ENCODE measurements at places on chromosomes 6 and 20.

- no peak for DNase-seq
Measured at GRCh38 chr6:132715204-132715603, 1.3 kb upstream of the VNN1 start.

GRCh38 chr6:55449225-55449624, 122.0 kb downstream of the GFRAL start:
- DNase-seq, result no peak

DNA sequence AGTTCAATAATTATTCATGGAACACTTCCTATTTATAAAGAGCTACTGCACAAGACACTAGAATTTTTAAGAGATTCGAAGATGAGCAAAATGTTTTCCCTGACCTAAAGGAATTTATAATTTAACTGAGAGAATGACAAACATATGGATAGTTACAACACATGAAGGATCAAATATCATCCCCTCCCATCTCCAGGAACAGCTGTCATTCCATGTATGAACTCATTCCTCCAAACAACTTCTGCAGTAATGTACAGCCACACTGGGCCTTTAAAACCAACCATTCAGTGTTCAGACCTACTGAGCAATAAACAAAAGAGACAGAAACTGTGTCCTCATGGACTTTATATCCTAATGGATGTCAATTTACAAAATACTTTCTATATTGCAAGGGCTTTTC, 87.8 kb downstream of the KIF16B start:
- DNase-seq, result no peak

- DNase-seq, result no peak
Measured at GRCh38 chr6:37699138-37699766, 1.6 kb upstream of the MDGA1 start.

DNA sequence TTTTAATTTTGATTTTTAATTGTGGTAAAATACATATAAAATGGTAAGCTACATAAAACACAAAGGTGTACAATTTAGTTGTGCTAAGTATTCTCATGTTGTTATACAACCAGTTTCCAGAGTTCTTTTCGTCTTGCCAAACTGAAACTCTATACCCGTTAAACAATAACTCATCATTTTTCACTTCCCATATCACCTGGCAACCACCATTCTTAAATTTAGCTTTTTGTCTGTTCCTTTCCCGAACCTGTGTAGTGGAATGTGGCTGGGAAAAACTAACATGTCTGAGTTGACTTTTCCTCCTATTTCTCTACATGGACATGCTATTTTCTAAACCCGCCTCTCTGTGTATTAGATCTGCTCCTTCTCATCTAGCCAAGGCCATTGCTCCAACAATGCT, 27.6 kb downstream of the RPRD1B start:
- no peak for DNase-seq

GRCh38 chr6:113599444-113599843, 257.7 kb upstream of the MARCKS start:
- DNase-seq, result no peak

GRCh38 chr20:58658760-58659159, 7.7 kb downstream of the STX16 start:
- DNase-seq, result no peak

DNA sequence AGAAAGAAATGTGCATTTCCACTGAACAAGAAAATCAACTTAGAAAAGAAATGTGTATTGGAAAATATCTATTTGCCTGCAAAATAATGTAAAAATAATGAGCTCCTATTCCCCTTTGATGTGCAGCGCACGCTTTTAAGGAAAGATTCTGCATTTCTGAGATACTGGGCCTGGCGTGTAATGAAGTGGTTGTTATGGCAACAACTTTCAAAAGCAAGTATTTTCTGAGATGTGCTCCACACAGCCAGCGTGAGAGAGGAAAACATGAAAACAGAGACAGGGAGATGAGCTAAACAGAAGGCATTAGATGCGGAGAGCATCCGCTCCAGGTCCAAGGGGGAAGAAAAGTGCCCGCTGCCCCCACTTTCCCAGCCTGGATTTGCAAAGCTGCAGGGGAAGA, 39.1 kb upstream of the GTSF1L start:
- DNase-seq, result no peak

GRCh38 chr20:25299806-25300205, 51.9 kb downstream of the PYGB start:
- no peak for DNase-seq

DNA sequence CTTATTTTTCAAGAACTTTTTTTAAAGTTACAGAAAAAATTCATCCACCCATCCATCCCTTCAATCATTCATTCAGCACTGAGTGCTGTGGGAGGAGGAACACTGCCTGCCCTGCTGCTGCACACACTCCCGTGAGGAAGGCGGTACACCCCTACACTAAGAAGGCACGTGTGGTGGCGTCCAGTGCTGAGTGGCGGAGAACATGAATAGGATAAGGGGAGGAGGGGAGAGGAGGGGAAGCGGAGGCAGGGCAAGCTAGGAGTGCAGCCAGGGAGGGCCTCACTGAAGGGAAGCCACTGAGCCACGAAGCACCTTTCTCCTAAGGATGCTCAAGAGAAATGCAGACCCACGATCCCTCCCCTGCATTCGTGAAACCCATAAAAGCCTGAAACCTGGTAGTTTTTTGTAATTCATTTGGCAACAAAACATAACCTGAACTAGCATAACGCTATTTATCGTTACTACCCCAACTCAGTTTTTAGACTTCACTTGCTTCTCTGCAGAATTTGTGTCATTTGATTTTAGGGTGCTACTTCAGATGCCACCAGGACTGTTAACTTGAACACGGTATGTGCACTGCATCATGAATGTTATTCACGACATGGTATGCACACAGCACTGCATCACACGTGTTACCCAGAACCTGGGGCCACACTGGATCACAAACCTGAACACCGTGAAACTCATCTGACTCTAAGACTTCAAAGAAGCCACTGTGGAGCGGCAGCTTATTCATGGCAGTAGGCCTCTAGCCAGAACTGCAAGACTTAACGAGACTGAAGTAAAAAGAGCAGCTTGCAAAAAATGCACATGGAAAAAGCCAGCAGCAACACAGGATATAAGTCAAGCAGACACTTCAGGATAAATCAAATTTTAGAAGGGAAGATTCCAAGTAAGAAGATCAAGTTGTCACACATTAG, 3.5 kb downstream of the RNASET2 start:
- peak; percentile 16 for DNase-seq
